ENCODE measurements at places on chromosomes 6 and 20.

- no peak for DNase-seq
Observed at GRCh38 chr6:64121011-64121565, 485.5 kb downstream of the PHF3 start.

- no peak for DNase-seq
Observed at GRCh38 chr6:45609141-45609638, 231.5 kb upstream of the SUPT3H start.

DNA sequence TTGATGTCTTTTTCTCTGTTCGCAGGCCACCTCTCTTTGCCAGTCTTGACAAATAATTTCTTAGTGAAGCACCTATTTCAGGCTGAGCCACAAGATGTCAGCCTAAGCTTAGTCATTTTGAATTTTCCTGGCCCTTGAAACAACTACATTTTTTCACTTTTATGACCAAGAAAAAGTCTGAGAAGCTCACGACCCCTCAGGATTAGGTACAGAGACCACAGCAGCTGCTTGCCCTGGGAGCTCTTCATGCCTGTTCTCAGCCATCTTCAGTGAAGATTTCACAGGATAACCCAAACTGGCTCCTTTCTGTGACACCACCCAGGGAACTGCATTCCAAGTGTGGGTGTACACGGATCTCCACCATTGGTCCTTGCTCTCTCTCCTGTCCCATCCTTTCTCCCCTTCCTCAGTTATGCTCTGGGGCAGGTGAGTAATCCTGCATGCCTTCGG is 38.4 kb upstream of the SPTLC3 start:
- DNase-seq, result no peak

DNA sequence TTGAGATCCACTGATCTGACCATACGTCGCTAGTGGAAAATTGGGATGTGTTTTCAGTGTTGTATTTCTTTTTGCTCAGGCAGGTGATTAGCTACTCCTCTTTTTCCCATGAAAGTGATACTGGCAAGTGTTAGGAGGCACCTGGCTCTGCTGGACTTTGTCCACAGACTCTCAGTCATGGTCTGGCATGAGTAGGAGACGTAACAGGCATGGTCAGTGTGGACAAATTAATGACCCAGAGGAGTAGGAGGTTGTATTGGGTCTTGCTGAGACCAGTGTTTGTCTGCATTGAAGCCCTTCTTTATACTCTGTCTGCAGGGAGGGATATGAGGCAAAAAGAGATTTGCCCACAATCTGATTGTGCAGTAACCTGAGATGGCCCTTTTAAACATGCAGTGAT is 178.7 kb downstream of the DTNBP1 start:
- DNase-seq, result no peak

DNA sequence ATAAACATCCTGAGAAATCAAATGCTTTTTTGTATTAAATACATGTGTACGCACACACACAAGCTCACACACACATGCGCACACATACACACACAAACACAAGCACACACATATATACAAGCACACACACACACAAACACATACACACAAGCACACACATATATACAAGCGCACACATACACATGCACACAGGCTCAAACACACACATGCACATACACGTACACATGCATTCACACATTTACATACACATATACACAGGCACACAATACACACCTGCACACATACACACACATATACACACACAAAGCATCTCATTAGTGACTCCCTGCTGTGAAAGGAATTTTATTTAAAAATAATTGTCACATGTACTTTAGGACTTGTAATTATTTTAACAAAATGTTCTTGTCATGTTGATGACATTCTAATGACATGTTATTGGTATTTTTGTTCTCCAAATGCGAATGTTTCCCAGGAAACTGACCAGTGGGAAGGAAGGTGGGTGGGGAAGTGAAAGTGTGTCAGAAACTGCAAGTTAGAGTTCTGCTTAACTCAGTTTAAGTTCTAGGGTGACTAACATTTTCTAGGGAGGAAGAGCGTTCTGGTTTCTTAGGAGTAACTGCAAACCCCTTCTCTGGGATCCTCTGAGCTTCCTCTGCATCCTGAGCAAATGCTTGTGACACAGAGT is 113.9 kb upstream of the ZNF217 start:
- no peak for DNase-seq

GRCh38 chr6:29723666-29724588 is 693 bp downstream of the HLA-F start:
- peak; percentile 73 for DNase-seq

GRCh38 chr6:94456266-94456665 is 1036.9 kb upstream of the EPHA7 start:
- no peak for DNase-seq

DNA sequence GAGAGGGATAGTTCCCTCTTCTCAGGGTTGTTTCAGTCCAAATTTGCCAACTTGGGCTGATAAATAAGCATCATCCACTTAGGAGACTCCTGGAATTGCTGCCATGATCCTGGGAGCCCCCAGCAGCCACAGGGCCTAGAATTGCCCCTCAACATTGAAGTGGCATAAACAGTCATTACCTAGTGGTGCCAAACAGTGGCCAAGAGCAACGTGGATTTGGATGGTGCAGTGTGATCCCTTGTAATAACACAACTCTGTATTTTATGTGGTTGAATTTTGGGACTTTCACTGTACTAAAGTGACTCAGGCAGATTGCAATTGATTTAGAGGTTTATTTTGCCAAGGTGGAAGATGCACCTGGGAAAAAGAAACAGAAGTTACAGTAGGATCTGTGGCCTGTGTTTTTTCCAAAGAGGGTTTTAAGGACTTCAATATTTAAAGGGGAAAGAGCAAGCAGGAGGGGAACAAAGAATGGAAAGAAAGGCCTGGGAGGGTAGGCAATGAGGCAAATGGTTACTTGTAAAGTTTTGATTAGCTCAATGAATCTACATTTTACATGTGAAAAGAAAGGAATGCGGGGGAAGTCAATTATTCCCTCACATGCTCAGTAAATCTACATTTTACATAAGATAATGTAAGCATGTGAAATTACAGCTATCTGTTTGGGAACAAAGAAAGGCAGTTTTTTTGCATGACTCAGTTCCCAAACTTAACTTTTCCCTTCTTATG is 168.0 kb upstream of the NOX3 start:
- DNase-seq, result no peak

GRCh38 chr6:31620586-31621319 is at the start of gene PRRC2A:
TSS of gene PRRC2A (plus strand) at chr6:31620715. CDS start at chr6:31622790, 2,075 bp downstream.
- no peak for DNase-seq

DNA sequence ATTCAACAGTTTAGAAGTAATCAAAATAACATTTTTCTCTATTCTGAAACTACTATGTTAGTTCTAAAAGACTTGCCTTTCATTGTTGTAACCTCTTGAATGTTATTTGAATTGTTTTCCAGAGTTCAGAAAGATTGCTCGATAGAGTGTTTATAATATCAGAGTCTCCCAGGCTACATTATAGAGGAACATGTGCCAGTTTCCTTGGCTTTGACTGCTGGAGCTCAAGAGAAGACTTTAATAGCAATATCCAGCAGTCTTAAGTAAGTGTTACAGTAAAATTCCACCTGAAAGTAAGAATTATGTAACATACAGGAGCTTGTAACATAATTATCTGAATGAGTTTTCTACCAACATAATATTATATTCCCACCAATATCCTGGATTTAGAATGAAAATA is 991.8 kb upstream of the ADGRB3 start:
- no peak for DNase-seq

GRCh38 chr6:107786709-107787588 is 37.2 kb downstream of the SCML4 start:
- no peak for DNase-seq

GRCh38 chr6:134719911-134720310 is 230.0 kb downstream of the ALDH8A1 start:
- no peak for DNase-seq

DNA sequence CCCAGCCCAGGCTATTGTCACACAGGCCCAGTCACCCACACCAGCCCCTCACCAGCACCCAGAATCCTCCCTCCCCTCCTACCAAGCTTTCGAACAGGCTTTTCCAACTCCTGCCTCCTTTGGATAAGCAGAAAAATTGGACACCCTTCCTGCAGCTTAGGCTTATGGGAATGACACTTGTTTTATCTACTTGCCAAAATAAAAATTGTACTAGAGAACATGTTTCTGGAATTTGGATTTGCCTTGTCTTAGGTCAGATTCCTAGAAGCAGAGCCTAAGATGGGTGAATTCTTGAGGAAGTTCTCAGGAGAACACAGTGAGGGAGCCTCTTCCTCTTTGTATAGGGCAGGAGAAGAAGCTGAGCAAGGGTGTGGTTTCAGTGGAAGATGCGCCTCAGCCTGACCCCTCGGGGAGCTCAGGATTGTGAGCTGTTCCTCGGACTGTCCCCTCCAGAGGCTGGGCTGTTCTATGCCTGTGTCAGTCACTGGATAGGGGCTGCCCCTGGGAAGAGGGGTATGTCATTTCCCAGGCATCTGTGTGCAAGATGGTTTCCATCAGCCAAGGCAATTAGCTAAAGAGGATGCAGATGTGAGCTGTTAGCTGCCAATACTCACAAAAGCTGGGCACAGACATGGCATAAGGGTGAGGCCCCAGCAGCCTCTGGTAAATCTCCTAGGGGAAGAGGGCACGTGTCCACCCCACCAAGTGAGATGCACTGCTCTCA is 33.9 kb downstream of the ITPR3 start:
- no peak for DNase-seq

- DNase-seq, result no peak
Observed at GRCh38 chr6:125208625-125209249, 55.2 kb downstream of the TPD52L1 start.

GRCh38 chr20:61753987-61754956 is 311.4 kb downstream of the TAF4 start:
- DNase-seq, result no peak

DNA sequence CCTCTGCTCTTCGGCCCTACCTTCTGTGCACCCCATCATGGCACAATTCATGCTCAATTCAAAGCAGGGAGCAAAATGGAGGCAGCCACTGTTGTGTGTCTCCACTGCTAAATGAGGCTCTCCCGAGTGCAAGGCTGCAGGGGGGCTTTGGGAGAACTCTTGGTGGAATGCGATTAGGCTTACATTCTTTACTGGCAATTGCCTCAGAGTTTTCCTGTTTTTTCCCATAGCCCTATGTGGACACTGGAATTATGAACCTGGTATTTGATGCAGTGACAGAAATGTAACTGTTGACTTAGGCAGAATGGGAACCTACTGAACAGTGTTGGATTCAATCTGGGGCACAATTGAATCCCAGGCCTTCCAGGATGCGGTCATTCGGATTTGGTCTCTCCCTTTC is 187.9 kb upstream of the GMDS start:
- DNase-seq, result no peak

GRCh38 chr6:85424981-85425380 is 24.9 kb upstream of the NT5E start:
- no peak for DNase-seq

- peak; percentile 17 for DNase-seq
Observed at GRCh38 chr6:154814063-154814462, 80.8 kb downstream of the SCAF8 start.

GRCh38 chr20:23419995-23420901 is 1.0 kb downstream of the NAPB start:
- peak; percentile 37 for DNase-seq

GRCh38 chr6:54255886-54256285 is 52.4 kb upstream of the TINAG start:
- no peak for DNase-seq

DNA sequence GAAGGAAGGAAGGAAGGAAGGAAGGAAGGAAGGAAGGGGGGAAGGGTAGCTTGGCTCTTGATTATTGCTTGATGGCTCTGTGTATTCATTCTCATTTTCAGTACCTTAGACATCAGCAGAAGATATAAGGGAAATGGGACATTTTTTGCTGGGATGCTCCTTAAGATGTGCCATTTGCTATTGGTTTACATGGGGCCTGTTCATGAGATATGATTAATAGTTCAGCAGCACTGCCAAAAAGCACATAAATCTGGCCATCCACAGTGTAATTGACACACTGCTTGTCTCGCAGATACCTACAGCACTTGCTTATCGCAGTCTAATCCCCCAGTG is 137.5 kb upstream of the JARID2 start:
- DNase-seq, result no peak

- DNase-seq, result no peak
Observed at GRCh38 chr6:166156942-166157341, 10.7 kb downstream of the TBXT start.

DNA sequence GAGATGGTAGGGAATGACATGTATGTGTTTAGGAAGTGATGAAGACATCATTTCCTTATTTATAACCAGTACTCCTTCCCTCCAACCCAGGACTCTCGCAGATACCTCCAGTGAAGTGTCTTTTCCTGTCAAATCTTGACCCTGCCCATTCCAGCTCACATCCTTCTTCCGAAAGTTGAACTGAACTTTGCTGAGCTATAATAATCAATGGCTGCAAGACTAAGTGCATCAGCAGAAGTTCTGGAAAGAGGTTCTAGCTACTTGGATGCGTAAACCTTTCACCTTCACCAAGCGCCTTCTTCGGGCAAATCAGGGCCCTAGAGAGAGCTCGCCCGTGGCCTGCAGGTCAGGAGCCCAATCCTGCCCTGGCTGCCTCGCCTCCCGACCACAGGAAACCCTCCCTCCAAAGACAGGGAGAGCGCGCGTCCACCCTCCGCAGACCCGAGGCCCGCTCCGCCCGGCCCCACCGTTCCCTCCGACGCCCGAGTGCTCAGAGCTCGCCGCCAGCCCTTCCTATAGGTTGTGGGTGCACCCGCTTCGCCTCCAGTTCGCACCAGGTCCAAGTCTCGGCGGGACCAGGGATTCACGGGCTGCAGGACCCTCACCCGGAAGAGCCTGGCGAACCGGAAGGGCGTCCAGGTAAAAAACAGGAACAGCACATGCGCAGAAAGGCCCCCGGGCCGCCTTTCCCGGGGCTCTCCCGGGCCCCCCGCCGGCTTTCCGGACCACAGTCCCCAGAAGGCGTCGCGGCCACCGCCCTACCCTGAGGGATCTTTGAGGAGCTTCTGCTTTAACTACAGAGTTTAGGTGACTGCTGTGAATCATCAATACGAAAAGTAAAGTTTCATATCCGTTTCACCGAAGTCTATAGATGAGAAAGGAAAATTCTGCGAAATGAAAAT is at the start of gene ZNF334:
Gene ZNF334 (minus strand): TSS at position 617 of the 902 bp plus-strand sequence. CDS start 1,457 bp downstream, outside the sequence.
- DNase-seq, result no peak

DNA sequence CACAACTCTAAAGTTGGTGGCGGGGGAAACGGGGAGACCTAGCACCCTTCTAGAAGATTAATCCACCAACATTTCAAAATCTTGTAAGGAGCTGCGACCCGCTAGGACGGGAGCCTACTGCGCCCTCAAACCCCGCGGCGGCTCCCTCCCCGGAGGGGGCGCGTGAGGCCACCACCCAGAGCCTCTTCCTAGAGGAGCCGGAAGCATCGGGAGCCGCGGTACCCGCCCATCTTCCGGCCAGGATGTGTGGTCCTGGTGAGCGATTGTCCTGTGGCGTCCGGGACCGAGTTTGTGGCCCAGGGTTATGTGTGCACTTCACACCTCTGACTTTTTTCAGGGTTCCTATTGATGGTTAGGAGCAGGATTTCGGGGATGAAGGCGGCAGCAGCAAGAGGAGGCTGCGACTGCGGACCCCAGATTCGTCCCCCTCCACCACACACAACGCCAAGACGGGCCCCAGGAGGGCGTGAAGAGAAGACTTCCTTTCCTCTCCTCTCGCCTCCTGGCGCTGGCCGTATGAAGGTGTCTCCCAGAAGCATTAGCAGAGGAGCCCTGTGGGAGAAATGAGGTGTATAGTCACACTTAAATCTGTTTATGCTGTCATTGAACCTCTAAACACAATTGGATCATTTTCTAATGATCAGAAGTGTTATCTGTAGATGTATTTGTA is 10.7 kb downstream of the ZNF165 start:
- no peak for DNase-seq
